ENCODE measurements at places on chromosomes 1 and 21. TPM values are rescaled to one million over a fixed set of nuclear protein-coding genes. Genes with fewer than 3 reads are reported as not detected.

The RGS8 gene
- polyA plus RNA-seq = not detected

The OR2T2 gene
- not detected for polyA plus RNA-seq

The TFF1 gene
- not detected for polyA plus RNA-seq

The REN gene
- polyA plus RNA-seq = 0.72 TPM

The TSPAN2 gene
- 4.0 TPM for polyA plus RNA-seq

The FAM78B gene
- polyA plus RNA-seq = 0.05 TPM

The DCAF6 gene
- polyA plus RNA-seq = 137 TPM

Measured in AG04450 (cell line).